CD4-positive, alpha-beta T cell (primary cell): ENCODE measurements at places on chromosomes 1 and 21. TPM values are rescaled to one million over a fixed set of nuclear protein-coding genes. Genes with fewer than 3 reads are reported as not detected.

Gene TMPRSS15
- total RNA-seq: not detected

- no peak for DNase-seq
- H3K4me1 ChIP-seq: no peaks in the 10 kb centered on the region
- H3K36me3 ChIP-seq: peaks cover 45% of the 10 kb centered on the region
- H3K4me3 ChIP-seq: no peak overlapping the region
- no peak overlapping the region for H3K27ac ChIP-seq
Observed at GRCh38 chr1:186404454-186405051, 28.9 kb downstream of the ODR4 start.

DNA sequence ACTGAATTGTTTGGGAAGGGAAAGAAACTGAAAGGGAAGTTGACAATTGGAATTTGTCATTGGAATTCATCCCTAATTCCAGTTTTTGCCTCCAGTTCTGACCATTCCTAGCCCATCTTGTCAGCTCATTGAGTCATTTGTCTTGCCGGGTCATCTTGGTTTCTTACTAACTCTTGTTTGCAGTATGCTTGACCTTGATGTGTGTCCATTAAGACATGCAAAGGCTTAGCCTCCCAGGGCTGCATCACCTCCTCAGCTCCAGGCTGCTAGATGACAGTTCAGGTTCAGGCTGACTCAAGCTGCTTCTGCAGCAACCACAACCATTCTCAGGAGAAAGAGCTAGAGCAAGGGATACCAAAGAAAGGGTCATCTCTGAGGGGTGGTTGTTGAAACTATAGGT is 151.3 kb upstream of the PTGFR start:
- H3K27me3 ChIP-seq: no peaks in the 10 kb centered on the region
- no peaks in the 10 kb centered on the region for H3K4me1 ChIP-seq
- no peak overlapping the region for H3K27ac ChIP-seq
- no peak for DNase-seq
- H3K36me3 ChIP-seq: no peaks in the 10 kb centered on the region
- no peak overlapping the region for H3K4me3 ChIP-seq

DNA sequence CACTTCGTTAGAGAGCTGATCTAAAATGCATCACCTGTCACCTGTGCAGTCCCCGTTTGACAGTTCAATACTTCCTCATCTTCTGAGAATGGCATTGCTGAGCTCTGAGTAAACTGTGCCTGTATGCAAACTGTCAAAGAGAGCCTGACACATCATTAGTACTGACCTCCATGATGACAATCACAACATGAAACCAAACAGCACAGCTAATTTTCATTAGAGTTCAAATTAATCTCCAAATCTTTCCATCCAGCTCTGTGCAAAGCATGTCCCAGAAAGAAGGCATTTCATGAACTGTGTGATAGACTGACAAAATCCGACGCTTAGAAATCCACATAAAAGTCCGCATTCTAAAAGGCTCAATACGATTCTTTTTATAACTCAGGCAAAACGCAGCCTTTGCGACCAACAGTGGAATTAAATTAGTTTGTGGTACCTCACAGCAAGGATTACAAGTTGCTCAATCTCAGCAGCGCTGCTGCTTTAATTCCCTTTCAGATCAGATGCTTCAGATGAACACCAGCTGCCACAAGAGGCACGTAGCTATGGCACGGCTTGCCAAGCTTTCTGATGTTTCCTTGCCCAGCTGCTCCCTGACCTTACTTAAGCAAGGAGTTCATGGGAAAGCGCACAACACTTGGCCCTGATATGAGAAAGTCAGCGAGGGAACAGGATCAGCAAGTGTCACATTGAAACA is 765.5 kb upstream of the PRMT6 start:
- no peak overlapping the region for H3K27ac ChIP-seq
- no peaks in the 10 kb centered on the region for H3K27me3 ChIP-seq

DNA sequence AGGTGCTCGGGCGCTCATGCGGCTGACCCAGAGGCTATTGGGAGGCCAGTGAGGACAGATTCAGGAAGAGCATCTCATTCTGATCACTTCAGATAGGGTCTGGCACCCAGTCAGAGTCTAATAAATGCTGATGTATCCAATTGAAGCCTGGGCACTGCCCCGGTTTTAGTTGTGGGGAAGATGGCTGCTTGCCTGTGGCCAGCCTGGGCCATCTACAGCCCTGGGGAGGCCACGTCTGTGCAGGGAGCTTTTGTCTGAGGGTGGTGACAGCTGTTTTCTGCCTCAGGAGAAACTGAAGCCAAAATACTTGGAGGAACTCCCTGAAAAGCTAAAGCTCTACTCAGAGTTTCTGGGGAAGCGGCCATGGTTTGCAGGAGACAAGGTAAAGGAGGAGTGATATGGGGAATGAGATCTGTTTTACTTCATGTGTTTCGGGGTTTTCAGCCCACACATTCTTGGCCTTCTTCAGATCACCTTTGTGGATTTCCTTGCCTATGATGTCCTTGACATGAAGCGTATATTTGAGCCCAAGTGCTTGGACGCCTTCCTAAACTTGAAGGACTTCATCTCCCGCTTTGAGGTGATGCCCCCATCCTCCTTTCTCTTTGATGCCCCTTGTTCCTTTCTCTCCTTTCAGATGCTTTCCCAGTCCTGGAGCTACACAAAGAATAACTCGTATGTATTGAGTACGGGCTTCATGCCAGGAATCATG is 2.8 kb downstream of the GSTM5 start:
- H3K4me1 ChIP-seq: no peaks in the 10 kb centered on the region
- H3K27ac ChIP-seq: no peak overlapping the region
- no peak for DNase-seq
- no peak overlapping the region for H3K4me3 ChIP-seq
- H3K36me3 ChIP-seq: no peaks in the 10 kb centered on the region

- no peaks in the 10 kb centered on the region for H3K4me1 ChIP-seq
- peaks cover 2% of the 10 kb centered on the region for H3K27me3 ChIP-seq
- H3K27ac ChIP-seq: no peak overlapping the region
- no peak for DNase-seq
Observed at GRCh38 chr1:170200161-170200560, 54.4 kb downstream of the NTMT2 start.

- no peaks in the 10 kb centered on the region for H3K27me3 ChIP-seq
- H3K4me3 ChIP-seq: no peak overlapping the region
- H3K27ac ChIP-seq: no peak overlapping the region
- no peaks in the 10 kb centered on the region for H3K36me3 ChIP-seq
- no peaks in the 10 kb centered on the region for H3K4me1 ChIP-seq
Observed at GRCh38 chr1:100343897-100344296, 8.4 kb upstream of the CDC14A start.

DNA sequence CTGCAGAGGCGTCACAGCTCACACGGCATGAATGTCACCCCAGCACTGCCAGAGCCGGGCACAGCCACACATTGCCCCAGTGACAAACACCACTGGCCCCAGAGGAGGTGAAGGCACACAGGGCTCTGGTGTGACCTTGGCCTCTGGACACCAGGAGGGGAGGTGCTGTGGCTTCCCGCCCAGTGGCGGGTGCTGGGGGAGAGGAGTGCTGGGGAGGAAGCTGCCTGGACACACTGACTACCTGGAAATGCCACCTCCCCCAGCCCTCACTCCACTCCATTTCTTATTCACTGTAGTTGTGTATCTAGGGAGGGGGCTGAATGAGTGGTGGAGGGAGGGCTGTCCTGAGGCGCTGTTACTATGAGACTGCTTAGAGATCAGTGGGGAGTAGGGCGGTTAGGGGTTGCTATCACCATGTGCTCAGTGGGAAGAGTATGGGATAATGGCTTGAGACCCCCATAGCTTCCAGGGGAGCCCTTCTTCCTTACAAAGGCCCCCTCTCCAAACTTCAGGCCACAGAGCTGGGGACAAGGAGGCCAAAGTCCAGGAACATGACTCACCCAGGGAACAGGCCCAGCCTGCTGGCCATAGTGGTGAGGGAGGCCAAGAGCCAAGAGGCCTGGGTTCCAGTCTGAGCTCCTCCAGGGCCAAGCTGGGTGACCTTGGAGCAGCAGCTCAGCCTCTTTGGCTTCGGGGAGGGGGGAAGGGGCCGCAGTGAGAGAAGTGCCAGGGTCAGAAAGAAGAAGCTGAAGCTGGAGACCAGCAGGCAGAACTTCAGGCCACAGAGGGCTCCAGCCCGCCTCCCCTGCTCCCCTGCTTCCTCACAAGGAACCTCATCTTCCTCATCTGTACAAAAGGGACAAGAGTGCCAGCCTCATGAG is 40.1 kb downstream of the AHDC1 start:
- H3K4me1 ChIP-seq: peaks cover 18% of the 10 kb centered on the region
- H3K27me3 ChIP-seq: no peaks in the 10 kb centered on the region
- no peak overlapping the region for H3K27ac ChIP-seq
- DNase-seq: no peak
- no peak overlapping the region for H3K4me3 ChIP-seq
- H3K36me3 ChIP-seq: no peaks in the 10 kb centered on the region

Gene RHEX
- not detected for total RNA-seq

Gene CCDC27
- total RNA-seq: not detected

Gene TMCO2
- not detected for total RNA-seq

GRCh38 chr1:242456726-242457269 is 67.7 kb downstream of the PLD5 start:
- no peak overlapping the region for H3K4me3 ChIP-seq
- DNase-seq: no peak

DNA sequence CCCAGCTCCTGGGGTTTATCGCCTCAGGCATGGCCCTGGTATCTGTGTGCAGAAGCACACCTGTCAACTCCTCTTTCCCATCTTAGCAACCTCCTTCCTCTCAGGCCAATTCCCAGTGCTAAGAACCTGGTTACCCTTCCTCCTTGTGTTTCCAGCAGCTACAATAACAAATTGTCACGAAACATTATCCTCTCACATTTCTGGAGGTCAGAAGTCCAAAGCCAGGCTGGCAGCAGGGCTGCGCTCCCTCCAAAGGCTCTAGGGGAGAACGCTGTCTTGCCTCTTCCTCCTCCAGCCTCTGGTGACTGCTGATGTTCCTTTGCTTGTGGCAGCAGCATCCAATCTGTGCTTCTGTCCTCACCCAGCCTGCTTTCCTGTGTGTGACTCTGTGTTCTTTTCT is 10.7 kb upstream of the MRPS14 start:
- no peaks in the 10 kb centered on the region for H3K27me3 ChIP-seq
- no peak overlapping the region for H3K27ac ChIP-seq
- no peak for DNase-seq
- no peaks in the 10 kb centered on the region for H3K36me3 ChIP-seq
- H3K4me3 ChIP-seq: no peak overlapping the region

DNA sequence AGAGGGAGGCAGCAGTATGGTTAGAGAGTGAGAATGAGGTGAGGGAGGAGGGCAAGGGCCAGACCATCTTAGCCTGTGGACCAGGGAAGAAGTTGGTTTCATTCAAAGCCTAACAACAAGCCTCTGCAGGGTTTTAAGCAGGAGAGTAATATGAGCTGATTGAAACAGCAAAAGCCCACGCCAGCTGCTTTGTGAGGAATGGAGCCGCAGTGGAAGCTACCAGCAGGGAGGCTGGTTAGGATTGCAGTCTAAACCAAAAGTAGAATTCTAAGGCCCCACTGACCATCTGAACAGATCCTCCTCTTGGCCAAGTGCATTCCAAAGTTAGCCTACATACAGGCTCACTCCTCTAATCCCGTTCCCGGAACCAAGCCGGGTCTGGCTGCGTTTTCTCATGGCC is 44.8 kb downstream of the OLFML3 start:
- no peak overlapping the region for H3K27ac ChIP-seq

- H3K4me1 ChIP-seq: no peaks in the 10 kb centered on the region
- no peak for DNase-seq
- no peak overlapping the region for H3K4me3 ChIP-seq
- no peaks in the 10 kb centered on the region for H3K36me3 ChIP-seq
- H3K27me3 ChIP-seq: no peaks in the 10 kb centered on the region
- H3K27ac ChIP-seq: no peak overlapping the region
Observed at GRCh38 chr21:18023157-18023556, 204.0 kb upstream of the C21orf91 start.

Gene HRNR
- not detected for total RNA-seq

DNA sequence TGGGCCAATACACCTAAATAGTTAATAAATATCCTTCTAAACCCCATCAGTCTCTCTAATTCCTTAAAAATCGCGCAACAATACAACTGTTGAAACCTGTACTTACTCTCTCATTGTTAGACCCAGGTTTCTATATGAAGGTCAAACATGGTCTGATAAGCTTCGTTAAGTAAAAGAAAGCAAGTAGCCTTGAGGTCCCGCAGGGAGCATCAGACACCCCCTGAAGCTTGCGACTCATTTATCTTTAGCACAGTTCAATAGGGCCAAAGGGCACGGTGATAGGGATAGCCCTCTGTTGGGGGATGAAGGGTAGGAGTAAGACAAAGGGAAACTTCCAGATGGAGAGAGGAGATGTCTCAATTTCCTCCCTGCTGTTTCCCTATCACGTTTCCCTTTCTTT is 27.3 kb upstream of the THEM4 start:
- H3K36me3 ChIP-seq: no peaks in the 10 kb centered on the region
- no peak for DNase-seq
- H3K4me3 ChIP-seq: no peak overlapping the region
- H3K27me3 ChIP-seq: no peaks in the 10 kb centered on the region
- no peak overlapping the region for H3K27ac ChIP-seq

GRCh38 chr1:2604844-2605508 is 18.4 kb downstream of the PRXL2B start:
- no peak overlapping the region for H3K27ac ChIP-seq
- H3K36me3 ChIP-seq: no peaks in the 10 kb centered on the region
- no peak for DNase-seq
- no peaks in the 10 kb centered on the region for H3K27me3 ChIP-seq

Gene OR2AK2
- total RNA-seq: 0.70 TPM

Gene RCC1
- total RNA-seq: 9.9 TPM

Gene POU3F1
- 0.22 TPM for total RNA-seq

DNA sequence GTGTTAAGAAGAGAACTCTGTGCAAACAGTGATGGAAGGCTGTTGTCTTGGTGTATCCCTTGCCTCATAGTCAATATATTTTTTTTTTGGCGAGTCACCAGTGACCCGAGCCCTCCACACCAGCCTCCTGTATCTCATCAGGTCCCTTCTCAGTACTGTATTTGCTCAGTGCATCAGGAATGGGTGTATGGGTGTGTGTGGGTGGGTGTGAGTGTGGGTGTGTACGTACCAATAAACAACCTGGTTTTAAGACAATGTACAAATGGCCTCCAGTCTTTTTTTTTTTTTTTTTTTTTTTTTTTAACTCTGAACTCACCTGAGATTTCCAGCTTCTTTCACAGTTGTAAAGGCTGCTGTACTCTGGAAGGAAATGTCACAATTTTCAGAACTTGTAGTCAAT is 7.3 kb downstream of the MYOG start:
- no peak overlapping the region for H3K27ac ChIP-seq
- H3K4me3 ChIP-seq: no peak overlapping the region
- no peak for DNase-seq
- H3K27me3 ChIP-seq: peaks cover 39% of the 10 kb centered on the region
- no peaks in the 10 kb centered on the region for H3K36me3 ChIP-seq

DNA sequence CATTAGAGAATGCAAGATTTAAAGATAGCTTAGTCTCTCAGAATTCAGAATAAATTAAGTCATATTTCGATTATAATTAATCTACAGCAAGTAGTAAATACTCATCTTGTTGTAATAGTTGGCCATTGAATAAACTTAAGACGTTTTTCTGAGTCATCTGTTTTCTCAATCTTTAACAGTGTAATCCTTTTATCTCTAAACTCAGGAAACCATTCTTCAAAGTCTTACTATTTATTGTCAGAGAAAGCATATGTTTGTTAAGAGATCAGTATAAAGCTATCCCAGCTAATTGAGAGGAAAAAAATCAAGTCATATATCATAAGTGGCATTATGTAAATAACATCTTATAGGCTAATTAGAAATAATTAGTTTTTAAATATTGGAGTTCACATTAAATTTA is 201.2 kb upstream of the ADAMTS5 start:
- H3K4me1 ChIP-seq: no peaks in the 10 kb centered on the region
- no peak overlapping the region for H3K4me3 ChIP-seq
- no peaks in the 10 kb centered on the region for H3K36me3 ChIP-seq
- DNase-seq: no peak
- H3K27ac ChIP-seq: no peak overlapping the region

Gene NEXN
- total RNA-seq: not detected

Gene NBPF12
- total RNA-seq: 26.4 TPM

Gene HUNK
- total RNA-seq: not detected
